Subcutaneous preadipocyte (primary cell): ENCODE measurements at places on chromosomes 7 and 10. TPM values are rescaled to one million over a fixed set of nuclear protein-coding genes. Genes with fewer than 3 reads are reported as not detected.

Gene GBX1
- not detected in 2 replicates for total RNA-seq

Gene MBL2
- total RNA-seq, result not detected in 2 replicates

Gene LRRTM3
- not detected in 2 replicates for total RNA-seq

Gene PITX3
- not detected in 2 replicates for total RNA-seq

Gene LAMB4
- total RNA-seq, result under 0.01 and 0.20 TPM in 2 replicates

Gene NEUROD6
- not detected in 2 replicates for total RNA-seq

Gene SCIN
- total RNA-seq, result under 0.01 TPM in 2 replicates

Gene INMT
- total RNA-seq, result 4.5 and 7.0 TPM in 2 replicates
